ENCODE measurements at places on chromosomes 5 and 9. TPM values are rescaled to one million over a fixed set of nuclear protein-coding genes. Genes with fewer than 3 reads are reported as not detected.
A peak's percentile ranks its signal among the peaks of the same experiment; 100 is the strongest.

- DNase-seq: no peak
- H3K27ac ChIP-seq: no peak overlapping the region
- H3K36me3 ChIP-seq: no peaks in the 10 kb centered on the region
- no peak overlapping the region for H3K4me3 ChIP-seq
- no peaks in the 10 kb centered on the region for H3K4me1 ChIP-seq
- H3K27me3 ChIP-seq: no peaks in the 10 kb centered on the region
Measured at GRCh38 chr9:122580360-122580759, 2.8 kb downstream of the OR1L8 start.

GRCh38 chr9:114718801-114719221 is 36.8 kb upstream of the TEX48 start:
- no peak overlapping the region for H3K27ac ChIP-seq
- peaks cover 32% of the 10 kb centered on the region for H3K4me1 ChIP-seq
- peaks cover 8% of the 10 kb centered on the region for H3K27me3 ChIP-seq

DNA sequence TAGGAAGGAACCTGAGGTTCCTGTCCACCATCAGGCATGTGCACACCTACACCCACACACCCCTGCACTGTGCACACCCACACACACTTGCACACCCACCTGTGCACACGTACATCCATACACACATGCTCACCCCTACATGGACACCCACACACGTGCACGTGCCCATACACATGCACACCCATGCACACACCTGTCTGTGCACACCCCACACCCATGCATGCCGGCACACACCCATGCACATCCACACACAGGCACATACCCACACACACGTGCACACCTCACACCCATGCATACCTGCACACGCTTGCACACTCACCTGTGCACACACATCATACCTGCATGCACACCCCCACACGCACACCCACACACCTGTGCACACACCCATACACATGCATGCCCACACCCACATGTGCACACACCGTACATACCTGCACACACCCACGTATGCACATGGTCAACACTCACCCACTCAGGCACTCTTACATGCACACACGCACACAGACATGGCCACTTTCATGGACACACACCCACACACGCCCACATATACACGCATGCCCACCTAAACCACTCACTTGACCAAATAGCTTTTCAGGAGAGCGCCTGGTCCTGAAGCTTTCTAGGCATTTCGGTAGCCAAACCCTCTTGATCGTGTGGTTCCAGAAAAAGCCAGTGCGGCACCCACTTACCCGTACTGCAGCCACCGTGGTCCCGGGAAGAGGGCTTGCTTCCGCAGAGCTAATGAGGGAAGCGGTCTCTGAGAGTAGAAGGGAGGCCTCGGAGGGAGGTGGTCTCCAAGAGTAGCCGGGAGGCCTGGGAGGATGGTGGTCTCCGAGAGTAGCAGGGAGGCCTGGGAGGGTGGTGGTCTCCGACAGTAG is 36.7 kb upstream of the CLPTM1L start:
- H3K4me3 ChIP-seq: no peak overlapping the region
- H3K36me3 ChIP-seq: peaks cover 14% of the 10 kb centered on the region
- H3K4me1 ChIP-seq: peaks cover 8% of the 10 kb centered on the region
- H3K27me3 ChIP-seq: peaks cover 15% of the 10 kb centered on the region
- H3K27ac ChIP-seq: no peak overlapping the region
- no peak for DNase-seq

GRCh38 chr5:171757853-171758535 is 27.6 kb upstream of the SMIM23 start:
- no peak overlapping the region for H3K27ac ChIP-seq
- no peaks in the 10 kb centered on the region for H3K27me3 ChIP-seq
- H3K36me3 ChIP-seq: no peaks in the 10 kb centered on the region
- peaks cover 3% of the 10 kb centered on the region for H3K4me1 ChIP-seq
- DNase-seq: no peak
- no peak overlapping the region for H3K4me3 ChIP-seq

Gene LIX1
- not detected for total RNA-seq

Gene LYRM7
- total RNA-seq: 6.4 TPM

Gene OTULINL
- 14.4 TPM for total RNA-seq

GRCh38 chr9:122991370-122991830 is 42.1 kb upstream of the GPR21 start:
- DNase-seq: no peak
- no peaks in the 10 kb centered on the region for H3K36me3 ChIP-seq
- H3K27me3 ChIP-seq: no peaks in the 10 kb centered on the region
- H3K4me1 ChIP-seq: no peaks in the 10 kb centered on the region
- H3K4me3 ChIP-seq: no peak overlapping the region

DNA sequence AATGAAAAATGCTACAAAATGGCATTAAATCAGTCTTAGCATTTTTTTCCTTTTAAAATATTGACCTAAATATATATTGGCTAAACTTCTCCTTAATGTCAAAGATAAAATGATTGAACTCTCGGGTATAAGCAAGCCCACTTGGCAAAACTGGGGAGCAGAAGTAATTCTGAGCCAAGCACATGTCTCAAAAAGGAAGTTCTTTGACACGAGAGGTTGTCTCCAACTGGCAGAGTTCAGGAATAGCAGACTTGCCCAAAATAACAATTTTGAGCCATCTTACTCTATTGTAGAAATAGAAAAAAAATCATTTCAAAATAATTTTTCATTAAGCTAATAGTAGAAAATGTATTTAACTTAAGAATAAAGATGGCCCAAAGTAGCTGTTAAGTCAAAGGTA is 10.4 kb upstream of the MLLT3 start:
- H3K4me3 ChIP-seq: no peak overlapping the region
- no peak overlapping the region for H3K27ac ChIP-seq
- no peaks in the 10 kb centered on the region for H3K4me1 ChIP-seq
- no peak for DNase-seq
- no peaks in the 10 kb centered on the region for H3K36me3 ChIP-seq

DNA sequence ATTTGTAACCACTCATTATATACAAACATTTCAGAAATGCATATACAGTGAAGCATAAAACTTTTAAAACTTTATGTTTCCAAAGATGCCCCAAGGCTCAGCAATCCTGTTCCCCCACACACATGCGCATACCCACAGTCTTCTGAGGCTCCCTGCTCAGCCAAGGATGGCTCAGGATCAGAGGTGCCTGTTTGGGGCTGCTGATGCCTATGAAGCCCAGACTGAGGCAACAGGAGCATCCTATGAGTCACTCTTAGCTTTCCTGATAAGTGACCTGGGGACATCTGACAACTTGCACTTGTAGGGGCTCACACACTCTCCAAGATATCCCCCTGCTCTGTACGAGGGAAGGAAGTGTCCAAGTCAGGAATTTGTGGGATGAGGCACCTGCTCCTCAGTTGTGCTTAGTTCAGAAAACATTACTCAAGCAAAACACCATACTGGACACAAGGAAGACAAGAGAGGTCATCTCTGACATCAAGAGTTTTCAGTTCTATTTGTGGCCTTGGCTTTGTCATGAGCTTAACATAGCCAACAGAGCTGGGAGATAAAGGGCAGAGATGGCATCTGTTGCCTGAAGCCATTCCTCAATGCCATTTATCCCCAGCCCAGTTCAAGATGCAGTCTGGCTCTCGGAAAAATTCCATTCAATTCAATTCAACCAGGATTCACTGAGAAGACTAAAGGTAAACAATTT is 62.3 kb downstream of the NIPSNAP3B start:
- H3K27me3 ChIP-seq: peaks cover 4% of the 10 kb centered on the region
- peaks cover 4% of the 10 kb centered on the region for H3K4me1 ChIP-seq
- DNase-seq: no peak
- H3K36me3 ChIP-seq: peaks cover 27% of the 10 kb centered on the region
- H3K4me3 ChIP-seq: no peak overlapping the region
- H3K27ac ChIP-seq: no peak overlapping the region

DNA sequence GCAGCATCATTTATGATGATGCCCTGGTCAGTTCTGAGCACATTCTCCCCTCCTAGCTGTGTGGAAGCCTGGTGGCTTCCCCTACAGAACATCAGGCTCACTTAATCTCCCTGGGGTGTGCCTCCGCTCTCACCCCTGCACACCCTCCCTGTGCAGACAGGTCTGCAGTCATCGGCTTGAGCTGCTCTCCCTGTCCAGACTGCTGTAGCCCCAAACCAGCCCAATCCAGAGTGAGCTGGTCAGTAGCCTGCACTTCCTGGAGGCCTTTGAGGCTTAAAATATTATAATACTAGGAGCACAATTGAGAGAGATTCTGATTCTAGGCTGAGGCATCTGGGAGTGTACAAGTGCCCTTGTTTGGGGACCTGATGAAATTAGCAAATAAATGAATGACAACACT is 60.2 kb downstream of the PPARGC1B start:
- DNase-seq: no peak
- H3K4me1 ChIP-seq: peaks cover 34% of the 10 kb centered on the region
- H3K36me3 ChIP-seq: no peaks in the 10 kb centered on the region

- H3K4me3 ChIP-seq: no peak overlapping the region
- H3K4me1 ChIP-seq: peaks cover 19% of the 10 kb centered on the region
- no peak overlapping the region for H3K27ac ChIP-seq
- DNase-seq: no peak
- H3K27me3 ChIP-seq: peaks cover 7% of the 10 kb centered on the region
Measured at GRCh38 chr5:944992-945685, 52.5 kb downstream of the TRIP13 start.

- no peaks in the 10 kb centered on the region for H3K4me1 ChIP-seq
- no peak overlapping the region for H3K4me3 ChIP-seq
- no peak overlapping the region for H3K27ac ChIP-seq
- no peaks in the 10 kb centered on the region for H3K36me3 ChIP-seq
Measured at GRCh38 chr5:73392775-73393174, 55.8 kb downstream of the FOXD1 start.

- H3K27me3 ChIP-seq: no peaks in the 10 kb centered on the region
- H3K27ac ChIP-seq: no peak overlapping the region
- DNase-seq: no peak
- no peaks in the 10 kb centered on the region for H3K36me3 ChIP-seq
- H3K4me3 ChIP-seq: no peak overlapping the region
Measured at GRCh38 chr9:84916769-84917168, 247.2 kb downstream of the NTRK2 start.

Gene SKIC3
- 163 TPM for total RNA-seq

GRCh38 chr9:15837079-15837679 is 284.3 kb downstream of the CCDC171 start:
- no peak overlapping the region for H3K4me3 ChIP-seq
- H3K27ac ChIP-seq: no peak overlapping the region
- DNase-seq: no peak
- no peaks in the 10 kb centered on the region for H3K27me3 ChIP-seq
- H3K4me1 ChIP-seq: peaks cover 3% of the 10 kb centered on the region
- no peaks in the 10 kb centered on the region for H3K36me3 ChIP-seq

DNA sequence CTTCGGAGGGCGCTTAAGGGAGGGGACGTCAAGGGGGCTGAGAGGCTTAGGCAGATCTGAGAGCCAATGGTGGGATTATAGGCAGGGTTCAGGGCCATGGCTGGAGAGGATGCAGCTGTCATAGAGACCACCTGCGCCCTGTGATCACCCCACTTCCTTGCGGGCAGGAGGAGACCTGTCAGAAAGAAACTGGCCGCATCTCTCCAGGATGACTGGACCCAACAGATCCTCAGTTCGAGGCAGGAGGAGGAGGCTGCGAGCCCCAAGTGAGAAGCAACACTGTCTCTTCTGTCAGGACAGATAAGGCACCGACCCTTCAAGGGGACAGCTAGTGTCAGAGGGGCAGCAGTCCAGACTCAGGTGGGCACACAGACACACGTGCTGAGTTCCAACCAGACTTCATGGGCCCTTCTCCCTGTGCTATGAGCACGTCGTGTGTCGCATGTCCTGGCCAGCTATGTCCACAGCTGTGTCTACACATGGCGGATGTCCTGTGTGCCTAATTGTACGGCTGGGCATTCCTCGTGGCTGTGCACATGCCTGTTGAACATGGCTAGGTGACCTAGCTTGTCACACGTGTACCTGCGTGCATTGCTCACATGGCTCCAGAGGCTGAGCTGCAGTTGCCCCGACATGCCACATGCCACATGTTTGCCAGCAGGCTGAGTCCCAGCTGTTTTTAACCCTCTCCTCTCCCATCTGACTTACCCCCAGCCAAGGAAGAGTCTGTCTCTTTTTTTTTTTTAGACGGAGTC is 583 bp upstream of the AQP3 start:
- peak overlapping the region; percentile 78 for H3K4me3 ChIP-seq
- peaks cover 19% of the 10 kb centered on the region for H3K27me3 ChIP-seq
- H3K36me3 ChIP-seq: no peaks in the 10 kb centered on the region
- peaks cover 21% of the 10 kb centered on the region for H3K4me1 ChIP-seq

DNA sequence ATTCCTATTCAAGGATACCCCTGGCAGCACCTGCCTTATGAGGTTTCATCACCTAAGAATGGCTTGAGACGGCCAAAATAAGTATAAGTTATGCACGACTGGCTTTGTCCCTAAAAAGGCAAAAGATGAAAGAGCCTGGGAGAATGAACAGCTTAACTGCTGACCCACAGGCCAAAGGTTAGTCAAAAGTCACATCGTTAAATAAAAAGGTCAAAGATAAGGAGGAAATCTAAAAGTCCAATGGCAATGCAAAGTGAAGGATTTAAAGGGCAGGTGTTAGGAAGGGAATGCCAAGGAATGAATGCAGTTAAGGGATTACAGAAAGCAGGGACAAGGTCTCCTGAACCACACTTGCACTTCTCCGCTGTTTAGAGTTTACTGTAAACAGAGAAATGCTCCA is 5.6 kb downstream of the TAL2 start:
- no peaks in the 10 kb centered on the region for H3K36me3 ChIP-seq
- H3K27me3 ChIP-seq: no peaks in the 10 kb centered on the region
- no peak overlapping the region for H3K4me3 ChIP-seq
- no peak for DNase-seq
- H3K4me1 ChIP-seq: no peaks in the 10 kb centered on the region

Gene SYK
- total RNA-seq: 10.7 TPM

- no peak for DNase-seq
- H3K4me3 ChIP-seq: no peak overlapping the region
- H3K4me1 ChIP-seq: peaks cover 8% of the 10 kb centered on the region
- no peaks in the 10 kb centered on the region for H3K36me3 ChIP-seq
- H3K27me3 ChIP-seq: no peaks in the 10 kb centered on the region
Measured at GRCh38 chr5:51882647-51883046, 499.4 kb downstream of the ISL1 start.

- no peaks in the 10 kb centered on the region for H3K4me1 ChIP-seq
- DNase-seq: no peak
- no peak overlapping the region for H3K4me3 ChIP-seq
- no peaks in the 10 kb centered on the region for H3K36me3 ChIP-seq
- H3K27ac ChIP-seq: no peak overlapping the region
Measured at GRCh38 chr5:112064271-112064701, 307.3 kb upstream of the NREP start.

GRCh38 chr9:2336055-2336454 is 285.5 kb upstream of the VLDLR start:
- no peaks in the 10 kb centered on the region for H3K36me3 ChIP-seq
- H3K27me3 ChIP-seq: no peaks in the 10 kb centered on the region
- no peaks in the 10 kb centered on the region for H3K4me1 ChIP-seq
- H3K4me3 ChIP-seq: no peak overlapping the region
- no peak for DNase-seq

- no peaks in the 10 kb centered on the region for H3K4me1 ChIP-seq
- H3K27me3 ChIP-seq: no peaks in the 10 kb centered on the region
- no peak overlapping the region for H3K4me3 ChIP-seq
Measured at GRCh38 chr5:82330530-82331270, 52.5 kb upstream of the RPS23 start.

All from glutamatergic neuron (in vitro differentiated cells).